ENCODE measurements at places on chromosomes 12 and 14.

DNA sequence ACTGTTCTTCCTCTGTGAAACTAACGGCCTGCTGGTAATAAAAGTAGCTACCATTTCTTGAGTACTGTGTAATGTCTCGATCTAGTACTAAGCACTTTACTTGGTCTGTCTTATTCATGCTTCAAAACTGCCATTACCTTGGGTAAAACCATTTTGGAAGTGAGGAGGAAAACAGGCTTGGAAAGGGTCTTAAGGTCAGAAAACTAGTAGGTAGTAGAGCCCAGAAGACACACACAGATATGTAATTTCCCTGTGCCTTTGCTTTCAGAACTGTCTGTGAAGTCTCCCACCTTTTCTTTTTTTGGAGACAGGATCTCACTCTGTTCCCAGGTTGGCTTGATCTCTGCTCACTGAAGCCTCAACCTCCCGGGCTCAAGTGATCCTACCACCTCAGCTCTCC is 3.4 kb upstream of the DDX55 start:
- no peak for DNase-seq

GRCh38 chr12:64810831-64811230 is 13.6 kb upstream of the TBC1D30 start:
- DNase-seq: no peak

DNA sequence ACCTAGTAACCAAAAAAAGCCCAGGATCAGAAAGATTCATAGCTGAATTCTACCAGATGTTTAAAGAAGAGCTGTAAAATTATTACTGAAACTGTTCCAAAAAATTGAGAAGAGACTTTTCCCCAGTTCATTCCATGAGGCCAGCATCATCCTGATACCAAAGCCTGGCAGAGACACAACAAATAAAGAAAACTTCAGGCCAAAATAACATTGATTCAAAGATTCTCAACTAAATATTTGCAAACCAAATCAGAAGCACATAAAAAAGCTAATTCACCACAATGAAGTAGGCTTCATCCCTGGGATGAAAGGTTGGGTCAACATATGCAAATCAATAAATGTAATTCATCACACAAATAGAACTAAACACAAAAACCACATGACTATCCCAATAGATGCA is 151.2 kb downstream of the PLCZ1 start:
- no peak for DNase-seq

DNA sequence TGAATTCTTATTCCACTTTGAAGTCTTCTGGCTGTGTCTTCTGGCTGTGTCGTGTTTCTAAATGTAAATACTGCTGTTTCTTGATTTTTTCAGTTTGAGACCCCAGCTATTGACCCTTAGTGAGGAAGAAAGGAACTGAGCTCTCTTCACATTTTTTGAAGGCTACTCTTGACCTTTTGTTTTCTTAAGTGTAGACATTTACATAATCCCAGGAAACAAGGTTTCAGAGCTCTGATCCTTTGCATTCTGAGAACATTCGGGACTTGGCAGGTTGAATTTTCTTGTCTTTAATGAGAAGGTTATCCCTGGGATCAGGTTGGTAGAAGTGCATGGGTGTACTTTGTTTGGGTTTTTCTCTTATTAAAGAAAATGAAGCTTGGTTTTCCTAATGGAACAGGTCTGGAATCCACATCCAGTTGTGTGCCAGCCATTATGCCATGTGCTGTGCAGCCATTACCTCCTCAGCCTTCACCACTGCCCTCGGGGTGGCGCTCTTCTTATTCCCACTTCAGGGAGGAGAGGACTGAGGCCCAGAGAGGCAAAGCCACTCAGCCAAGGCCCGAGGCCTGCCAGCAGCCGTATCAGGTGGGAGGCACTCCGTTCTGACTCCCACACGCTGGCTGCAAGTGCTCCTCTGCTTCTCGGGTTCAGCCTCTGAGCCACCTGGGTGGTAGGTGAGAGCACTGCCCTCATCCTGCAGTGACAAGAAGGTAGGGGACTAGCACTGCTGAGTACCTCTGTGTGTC is 120.9 kb downstream of the BEGAIN start:
- DNase-seq: no peak

GRCh38 chr14:81533212-81533535 is 479 bp downstream of the SEL1L start:
- no peak for DNase-seq

DNA sequence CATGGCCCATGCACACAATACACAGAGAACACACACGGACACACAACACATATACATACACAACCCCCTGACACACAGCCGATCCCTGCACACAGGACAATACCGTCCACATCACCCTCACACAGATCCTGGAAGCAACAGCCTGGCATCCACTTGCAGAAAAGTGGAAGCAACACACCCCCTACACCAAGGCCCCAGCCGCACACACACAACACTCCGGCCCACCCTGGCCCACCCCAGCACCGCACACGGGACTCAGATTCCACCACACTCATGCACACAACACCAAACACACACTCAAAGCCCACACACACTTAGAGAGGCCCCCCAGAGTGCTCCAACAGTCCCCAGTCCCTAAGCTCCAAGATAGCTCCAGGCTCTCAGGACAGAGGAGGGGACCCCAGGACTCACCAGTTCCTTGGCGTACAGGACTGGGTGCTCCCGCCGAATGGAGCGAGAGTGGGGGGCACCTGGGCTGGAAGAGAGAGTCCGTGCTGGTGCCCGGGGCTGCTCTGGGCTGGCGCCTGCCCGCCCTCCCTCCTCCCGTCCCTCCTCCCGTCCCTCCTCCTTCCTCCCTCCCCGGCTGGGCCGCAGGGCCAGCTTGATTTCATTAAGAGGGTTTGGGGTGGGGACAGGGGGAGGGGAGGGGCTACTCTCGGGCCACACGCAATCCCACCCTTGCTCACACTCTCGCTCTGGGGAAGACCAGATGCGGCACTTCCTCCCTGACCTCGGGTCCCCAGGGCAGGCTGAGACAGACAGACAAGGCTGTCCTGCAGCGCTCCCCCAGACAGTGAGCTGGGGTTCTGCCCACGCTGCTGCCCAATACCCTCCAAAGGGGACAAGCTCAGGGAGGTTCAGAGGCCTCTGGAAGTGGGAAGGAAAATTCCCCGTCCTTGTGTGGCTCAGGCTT is at the start of gene TMEM119:
Gene TMEM119, minus strand, starts transcription at position 526 of the 913 bp plus-strand sequence. CDS start 5,701 bp downstream, outside the sequence.
- no peak for DNase-seq

DNA sequence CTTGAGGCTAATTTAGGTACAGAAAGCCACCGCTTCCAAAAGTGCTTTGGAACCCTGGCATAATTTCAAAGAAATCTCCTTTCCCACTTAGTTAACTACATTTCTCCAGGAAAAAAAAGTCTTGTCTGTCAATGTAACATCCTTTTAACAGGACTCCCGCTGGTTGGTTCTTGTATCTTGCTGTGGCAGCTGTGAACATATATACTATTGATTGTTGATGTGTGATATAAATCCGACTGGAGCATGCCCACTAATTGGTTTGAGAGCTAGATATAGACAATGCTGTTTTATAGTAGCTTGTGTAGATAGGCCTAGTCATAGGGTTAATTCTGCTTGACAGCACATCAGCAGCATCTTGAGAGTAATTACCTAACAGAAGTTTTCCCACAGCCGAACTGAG is 89.6 kb downstream of the MSRB3 start:
- no peak for DNase-seq
